ENCODE measurements at places on chromosomes 6 and 20. TPM values are rescaled to one million over a fixed set of nuclear protein-coding genes. Genes with fewer than 3 reads are reported as not detected.

FOXC1 gene
- 88.8 TPM for total RNA-seq

CALHM5 gene
- 11.5 TPM for total RNA-seq

SLC13A3 gene
- total RNA-seq = 5.1 TPM

APOM gene
- 0.42 TPM for total RNA-seq

NTSR1 gene
- total RNA-seq = not detected

BTN2A1 gene
- total RNA-seq = 41.6 TPM

TRIM31 gene
- not detected for total RNA-seq

POM121L2 gene
- not detected for total RNA-seq

CCDC170 gene
- total RNA-seq = 1.4 TPM

CCN6 gene
- not detected for total RNA-seq

PRR18 gene
- not detected for total RNA-seq

DNA sequence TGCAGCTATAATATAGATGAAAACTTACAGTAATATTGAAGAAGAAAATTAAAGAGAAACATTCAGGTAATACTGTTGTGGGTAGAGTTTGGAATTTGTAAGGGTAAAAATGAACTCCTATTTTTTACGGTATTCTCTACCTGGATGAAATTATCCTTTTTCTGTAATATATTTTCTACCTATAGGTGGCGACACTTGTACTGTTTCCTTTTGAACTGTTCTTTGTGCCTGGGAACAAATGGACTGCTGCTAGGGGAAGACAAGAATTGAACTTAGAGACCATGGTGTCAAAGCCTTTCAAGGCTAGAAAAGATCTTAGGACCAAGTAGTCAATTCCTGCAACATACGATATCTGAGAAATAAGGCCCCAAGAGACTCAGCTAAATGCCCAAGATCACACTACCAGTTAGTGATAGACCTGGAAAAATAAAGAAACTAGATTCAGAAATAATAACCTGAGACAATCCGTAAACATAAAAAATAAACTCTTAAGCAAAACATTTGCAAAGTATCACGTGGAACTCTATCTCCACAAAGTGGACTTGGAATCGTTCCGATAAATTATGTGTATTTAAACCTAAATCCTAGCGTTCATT, 383.8 kb downstream of the TFAP2A start:
- H3K36me3 ChIP-seq = no peaks in the 10 kb centered on the region
- no peak overlapping the region for H3K4me3 ChIP-seq
- no peak for DNase-seq
- no peak overlapping the region for H3K27ac ChIP-seq

GRCh38 chr6:87922947-87923330, 124.7 kb upstream of the SPACA1 start:
- no peak overlapping the region for H3K4me3 ChIP-seq
- no peak for DNase-seq
- no peaks in the 10 kb centered on the region for H3K36me3 ChIP-seq
- H3K27ac ChIP-seq = no peak overlapping the region

GRCh38 chr6:41406728-41407489, 71.5 kb downstream of the NCR2 start:
- H3K27ac ChIP-seq = no peak overlapping the region
- H3K27me3 ChIP-seq = no peaks in the 10 kb centered on the region
- no peaks in the 10 kb centered on the region for H3K4me1 ChIP-seq
- H3K36me3 ChIP-seq = no peaks in the 10 kb centered on the region
- no peak overlapping the region for H3K4me3 ChIP-seq

- no peak overlapping the region for H3K4me3 ChIP-seq
- H3K27ac ChIP-seq = no peak overlapping the region
- no peak for DNase-seq
- no peaks in the 10 kb centered on the region for H3K36me3 ChIP-seq
Observed at GRCh38 chr6:110529907-110530306, 53.5 kb upstream of the SLC22A16 start.

DNA sequence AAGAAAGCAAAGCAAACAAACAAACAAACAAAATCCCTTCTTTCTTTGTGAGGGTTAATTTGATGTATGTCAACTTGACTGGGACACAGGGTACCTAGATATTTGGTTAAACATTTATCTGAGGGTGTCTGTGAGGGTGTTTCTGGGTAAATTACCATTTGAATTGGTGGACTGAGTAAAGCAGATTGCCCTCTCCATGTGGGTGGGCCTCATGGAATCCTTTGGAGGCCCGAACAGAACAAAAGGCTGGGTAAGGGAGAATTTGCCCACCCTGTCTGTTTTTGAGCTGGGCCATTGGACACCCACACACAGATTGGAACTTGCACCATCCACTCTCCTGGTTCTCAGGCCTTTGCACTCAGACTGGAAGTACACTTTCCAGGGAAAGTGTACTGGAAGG, 628.8 kb upstream of the CITED2 start:
- no peak for DNase-seq
- no peak overlapping the region for H3K27ac ChIP-seq
- no peaks in the 10 kb centered on the region for H3K36me3 ChIP-seq
- H3K27me3 ChIP-seq = no peaks in the 10 kb centered on the region
- no peaks in the 10 kb centered on the region for H3K4me1 ChIP-seq

DNA sequence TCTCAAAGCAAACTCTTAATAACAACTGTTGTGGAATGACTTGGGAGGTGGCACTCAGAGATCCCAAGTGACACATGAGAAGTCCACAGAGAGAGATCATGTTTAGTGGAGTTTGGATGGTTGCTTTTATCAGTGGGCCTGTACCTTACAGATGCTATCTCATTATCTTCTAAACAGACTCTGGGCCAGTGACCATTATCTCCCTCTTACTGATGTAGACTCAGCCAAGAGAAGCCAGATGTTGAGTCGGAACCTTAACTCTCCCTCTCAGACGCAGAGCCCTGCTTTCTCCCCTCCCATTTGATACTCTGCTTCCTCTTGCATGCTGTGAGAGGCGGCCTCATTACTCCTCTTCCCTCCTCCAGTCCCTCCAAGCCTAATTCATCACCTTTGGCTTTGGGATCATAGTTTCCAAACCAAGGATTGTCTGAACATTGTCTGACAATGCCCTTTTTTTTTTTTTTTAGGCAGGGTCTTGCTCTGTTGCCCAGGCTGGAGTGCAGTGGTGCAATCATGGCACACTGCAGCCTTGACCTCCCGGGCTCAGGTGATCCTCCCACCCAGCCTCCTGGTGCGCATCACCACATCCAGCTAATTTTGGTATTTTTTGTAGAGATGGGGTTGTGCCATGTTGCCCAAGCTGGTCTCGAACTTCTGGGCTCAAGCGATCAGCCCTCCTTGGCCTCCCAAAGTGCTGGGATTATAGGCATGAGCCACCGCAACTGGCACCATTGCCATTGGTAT, 4.5 kb upstream of the DDR1 start:
- H3K4me3 ChIP-seq = no peak overlapping the region
- no peaks in the 10 kb centered on the region for H3K36me3 ChIP-seq
- H3K4me1 ChIP-seq = no peaks in the 10 kb centered on the region
- DNase-seq = no peak
- no peak overlapping the region for H3K27ac ChIP-seq
- H3K27me3 ChIP-seq = no peaks in the 10 kb centered on the region

GRCh38 chr6:111720931-111721496, 115.3 kb upstream of the TRAF3IP2 start:
- no peaks in the 10 kb centered on the region for H3K4me1 ChIP-seq
- DNase-seq = no peak
- no peaks in the 10 kb centered on the region for H3K27me3 ChIP-seq
- H3K36me3 ChIP-seq = no peaks in the 10 kb centered on the region

DNA sequence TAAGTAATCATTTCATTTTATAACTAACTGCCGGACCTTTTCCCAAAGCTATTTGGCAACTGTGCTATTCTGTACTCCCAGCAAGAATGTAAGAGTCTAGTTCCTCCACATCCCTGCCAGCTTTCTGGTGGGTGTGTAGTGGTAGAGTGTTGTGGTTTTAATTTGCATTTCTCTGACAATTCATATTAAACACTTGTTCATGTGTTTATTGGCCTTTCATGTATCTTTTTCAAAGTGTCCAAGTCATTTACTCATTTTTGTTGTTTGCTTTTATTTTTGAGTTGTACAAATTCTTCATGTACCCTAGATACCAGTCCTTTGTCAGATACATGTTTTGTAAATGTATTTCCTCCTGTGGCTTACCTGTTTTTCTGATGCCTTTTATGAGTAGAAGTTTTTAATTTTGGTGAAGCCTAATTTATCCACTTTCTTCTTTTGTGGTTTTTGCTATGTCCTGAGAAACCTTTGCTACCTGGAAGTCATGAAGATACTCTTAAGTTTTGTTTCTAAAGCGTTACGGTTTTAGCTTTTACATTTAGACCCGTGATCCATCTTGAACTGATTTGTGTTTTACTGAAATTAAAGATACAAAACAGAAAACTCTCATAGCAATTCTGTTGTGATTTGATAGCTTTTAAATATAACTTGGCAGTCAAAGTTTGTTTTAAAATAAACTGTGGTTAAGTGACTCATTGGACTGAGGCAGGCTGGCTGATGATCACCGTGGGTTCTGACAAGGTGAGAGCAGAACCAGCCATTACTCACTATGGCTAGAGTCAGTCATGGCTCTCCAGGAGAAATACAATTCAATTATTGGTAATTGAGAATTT, 8.0 kb downstream of the MYLIP start:
- peaks cover 20% of the 10 kb centered on the region for H3K4me1 ChIP-seq
- no peaks in the 10 kb centered on the region for H3K27me3 ChIP-seq
- no peak for DNase-seq
- no peaks in the 10 kb centered on the region for H3K36me3 ChIP-seq
- no peak overlapping the region for H3K4me3 ChIP-seq

- no peaks in the 10 kb centered on the region for H3K36me3 ChIP-seq
- no peak overlapping the region for H3K27ac ChIP-seq
- H3K4me3 ChIP-seq = no peak overlapping the region
- DNase-seq = no peak
Observed at GRCh38 chr20:16158090-16158975, 414.9 kb downstream of the KIF16B start.

- H3K4me1 ChIP-seq = peaks cover 7% of the 10 kb centered on the region
- no peak overlapping the region for H3K4me3 ChIP-seq
- H3K27me3 ChIP-seq = no peaks in the 10 kb centered on the region
- no peak for DNase-seq
Observed at GRCh38 chr6:15427331-15428070, 181.6 kb downstream of the JARID2 start.

DNA sequence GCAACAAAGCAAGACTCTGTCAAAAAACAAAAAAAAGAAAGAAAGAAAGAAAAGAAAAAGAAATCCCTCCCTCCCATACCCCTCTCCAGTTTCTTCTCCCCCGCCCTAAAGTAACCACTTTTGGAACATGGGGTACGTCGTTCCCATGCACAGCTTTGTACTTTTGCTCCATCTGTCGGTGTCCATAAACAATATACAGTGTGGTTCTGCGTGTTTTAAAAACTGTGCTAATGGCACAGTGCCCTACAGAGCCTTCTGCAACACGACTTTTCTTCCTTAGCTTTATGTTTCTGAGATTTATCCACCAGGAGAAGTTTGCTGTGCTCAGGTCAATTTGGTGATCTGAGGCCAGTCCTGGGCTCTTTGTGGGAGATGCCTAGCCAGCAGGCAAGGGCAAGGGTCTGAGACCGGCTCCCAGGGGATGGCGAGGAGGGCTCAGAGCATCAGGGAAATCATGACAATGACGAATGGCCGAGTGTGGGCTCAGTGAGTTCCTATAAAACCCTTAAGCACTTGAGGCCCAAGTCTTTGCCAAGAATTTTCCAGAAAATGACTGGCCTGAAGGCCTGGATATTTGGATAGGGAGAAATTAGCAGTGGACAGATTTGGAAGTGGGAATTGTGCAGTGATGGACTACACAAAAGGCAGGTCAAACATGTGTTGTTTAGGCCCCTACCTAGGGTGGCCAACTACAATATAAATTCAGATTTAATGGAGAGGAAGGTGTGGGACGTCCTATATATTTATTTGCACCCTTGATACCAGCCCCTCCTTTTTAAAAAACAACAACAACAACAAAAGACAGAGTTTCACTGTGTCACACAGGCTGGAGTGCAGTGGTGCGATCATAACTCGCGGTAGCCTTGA, 1.9 kb upstream of the BCAS4 start:
- peak; percentile 51 for DNase-seq
- H3K36me3 ChIP-seq = no peaks in the 10 kb centered on the region
- H3K4me3 ChIP-seq = no peak overlapping the region
- no peak overlapping the region for H3K27ac ChIP-seq
- H3K27me3 ChIP-seq = no peaks in the 10 kb centered on the region

DNA sequence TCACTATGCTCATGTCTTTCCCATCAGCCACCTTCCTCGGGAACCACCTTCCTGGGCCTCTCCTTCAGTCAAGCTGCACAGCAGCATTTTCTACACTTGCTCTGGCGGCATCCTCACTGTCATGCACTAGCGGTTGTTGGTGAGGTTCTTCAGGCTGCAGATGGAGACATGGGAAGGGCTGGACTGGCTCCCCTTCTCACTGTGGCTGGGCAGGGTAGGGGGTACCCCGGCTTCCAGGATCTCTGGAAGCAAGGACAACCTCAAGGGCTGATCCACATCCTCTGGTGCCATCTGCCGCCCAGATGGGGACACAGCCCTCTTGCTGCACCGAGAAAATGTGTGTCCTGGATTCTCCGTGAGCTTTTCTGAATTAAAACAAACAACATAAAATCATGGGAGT, 180.1 kb upstream of the RNF24 start:
- no peak for DNase-seq
- H3K36me3 ChIP-seq = no peaks in the 10 kb centered on the region
- H3K4me3 ChIP-seq = no peak overlapping the region
- H3K27ac ChIP-seq = no peak overlapping the region
- no peaks in the 10 kb centered on the region for H3K4me1 ChIP-seq

GRCh38 chr6:35343092-35343834, 905 bp downstream of the PPARD start:
- peak; percentile 84 for DNase-seq
- H3K4me1 ChIP-seq = peaks cover 4% of the 10 kb centered on the region
- no peaks in the 10 kb centered on the region for H3K36me3 ChIP-seq
- H3K4me3 ChIP-seq = peak overlapping the region; percentile 76

GRCh38 chr6:15437090-15437635, 191.3 kb downstream of the JARID2 start:
- H3K4me1 ChIP-seq = peaks cover 12% of the 10 kb centered on the region
- no peak overlapping the region for H3K27ac ChIP-seq
- H3K4me3 ChIP-seq = no peak overlapping the region
- no peaks in the 10 kb centered on the region for H3K27me3 ChIP-seq
- no peaks in the 10 kb centered on the region for H3K36me3 ChIP-seq

GRCh38 chr6:105753207-105753606, 332.9 kb upstream of the PRDM1 start:
- no peaks in the 10 kb centered on the region for H3K36me3 ChIP-seq
- no peak overlapping the region for H3K4me3 ChIP-seq
- H3K27ac ChIP-seq = no peak overlapping the region
- peaks cover 2% of the 10 kb centered on the region for H3K27me3 ChIP-seq
- no peak for DNase-seq
- no peaks in the 10 kb centered on the region for H3K4me1 ChIP-seq

DNA sequence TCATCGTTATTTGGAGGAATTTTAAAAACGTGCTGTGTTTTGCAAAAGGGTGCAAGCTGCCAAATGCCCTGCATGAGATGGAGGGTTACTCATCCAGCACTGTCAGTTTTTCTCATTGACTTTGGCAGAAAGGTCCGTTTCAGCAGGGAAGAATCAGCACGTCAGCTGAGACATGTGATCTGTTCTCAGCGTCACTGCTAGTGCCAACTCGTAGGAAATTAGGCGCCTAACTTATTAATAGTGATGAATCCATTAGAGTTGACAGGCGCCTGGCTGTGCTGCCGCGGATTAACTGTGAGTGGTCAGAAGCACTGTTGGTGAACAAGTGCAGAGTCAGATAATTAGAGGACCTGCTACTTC, 175.5 kb upstream of the FOXQ1 start:
- H3K27me3 ChIP-seq = no peaks in the 10 kb centered on the region
- no peak for DNase-seq
- no peak overlapping the region for H3K4me3 ChIP-seq
- H3K36me3 ChIP-seq = no peaks in the 10 kb centered on the region
